ENCODE measurements at places on chromosomes 3 and 15.

DNA sequence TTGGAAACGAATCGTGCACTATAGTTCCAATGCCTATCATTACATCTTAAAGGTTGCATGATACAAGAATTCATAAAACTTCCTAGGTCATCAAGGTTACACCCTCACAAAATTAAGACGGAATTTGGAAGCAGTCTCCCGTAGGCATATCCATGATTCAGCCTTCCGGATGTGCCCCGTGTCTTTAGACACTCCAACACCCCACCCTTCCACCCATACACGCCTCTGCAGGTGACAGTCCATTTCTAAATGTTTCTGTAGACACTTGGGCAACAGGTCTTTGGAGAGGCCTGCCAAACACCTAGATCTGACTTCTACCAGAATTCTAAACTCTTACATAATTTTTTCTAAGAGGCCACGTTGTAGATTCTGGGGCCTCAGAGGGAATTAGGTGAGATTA, 49.8 kb downstream of the LDHAL6B start:
- no peak for DNase-seq

- DNase-seq, result no peak
Observed at GRCh38 chr3:122012821-122013220, 9.2 kb downstream of the ILDR1 start.

GRCh38 chr3:127986803-127987202, 65.4 kb upstream of the SEC61A1 start:
- DNase-seq, result no peak

- no peak for DNase-seq
Observed at GRCh38 chr3:45131201-45131600, 15.0 kb downstream of the CDCP1 start.

- DNase-seq, result peak; percentile 81
Observed at GRCh38 chr15:90648137-90649070, 68.7 kb upstream of the BLM start.

DNA sequence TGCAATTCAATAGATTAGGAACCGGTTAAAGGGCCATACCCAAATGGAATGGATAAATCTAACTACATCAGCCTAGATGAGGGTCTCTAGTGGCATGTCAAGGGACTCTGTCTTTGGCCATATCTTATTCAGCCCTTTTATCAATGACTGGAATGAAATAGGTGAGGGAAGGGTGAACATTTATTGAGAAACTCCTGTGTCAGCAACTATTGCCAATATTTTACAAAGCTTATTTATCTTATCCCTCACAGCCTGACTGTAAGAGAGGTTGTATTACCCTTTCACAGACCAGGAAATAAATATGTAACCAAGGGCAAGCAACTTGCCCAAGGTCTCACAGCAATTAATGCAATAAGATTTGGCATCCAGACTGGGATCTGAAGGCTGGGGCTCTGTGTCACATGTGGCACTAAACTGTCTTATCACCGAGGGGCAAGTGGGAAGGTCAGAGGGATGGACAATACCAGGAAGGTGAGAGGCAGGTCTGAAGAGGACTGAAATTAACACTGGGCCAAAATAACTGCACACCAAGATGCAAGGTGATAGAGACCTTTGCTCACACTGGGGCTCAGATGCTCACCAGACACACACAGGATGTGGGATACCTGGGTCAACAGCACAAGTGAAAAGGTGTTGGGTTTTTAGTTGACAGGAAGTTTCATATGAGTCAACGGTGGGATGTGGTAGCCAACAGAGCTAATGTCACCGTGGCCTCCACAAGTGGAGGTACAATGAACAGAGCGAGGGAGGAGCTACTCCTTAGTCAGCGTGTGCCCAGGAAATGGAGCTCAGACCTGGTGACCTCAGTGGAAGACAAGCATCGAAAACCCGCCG, 261.3 kb downstream of the RPLP1 start:
- DNase-seq, result peak; percentile 89

GRCh38 chr3:50430191-50430590, 70.9 kb upstream of the TMEM115 start:
- no peak for DNase-seq
